Kidney glomerular epithelial cell (primary cell): ENCODE measurements at places on chromosomes 1 and 21.

DNA sequence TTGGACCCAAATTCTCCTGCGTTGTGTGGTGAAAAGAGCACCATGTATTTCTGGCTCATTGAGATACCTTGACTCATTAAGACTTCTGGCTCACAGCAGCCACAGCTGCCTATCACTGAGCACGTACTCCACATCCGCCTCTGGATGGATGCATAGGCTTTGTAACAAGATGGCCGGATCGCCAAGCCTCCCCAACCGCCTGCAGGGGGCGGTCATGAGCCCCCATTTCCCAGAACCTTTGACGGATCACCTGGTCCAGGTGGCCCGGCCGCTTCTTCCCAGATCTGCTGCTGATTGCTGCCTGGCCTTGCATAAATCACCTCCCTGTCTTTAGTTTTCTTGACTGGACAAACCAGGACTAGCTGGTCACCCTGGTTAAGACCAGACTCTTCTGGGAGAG, 156.5 kb upstream of the KLHDC7A start:
- DNase-seq, result no peak

DNA sequence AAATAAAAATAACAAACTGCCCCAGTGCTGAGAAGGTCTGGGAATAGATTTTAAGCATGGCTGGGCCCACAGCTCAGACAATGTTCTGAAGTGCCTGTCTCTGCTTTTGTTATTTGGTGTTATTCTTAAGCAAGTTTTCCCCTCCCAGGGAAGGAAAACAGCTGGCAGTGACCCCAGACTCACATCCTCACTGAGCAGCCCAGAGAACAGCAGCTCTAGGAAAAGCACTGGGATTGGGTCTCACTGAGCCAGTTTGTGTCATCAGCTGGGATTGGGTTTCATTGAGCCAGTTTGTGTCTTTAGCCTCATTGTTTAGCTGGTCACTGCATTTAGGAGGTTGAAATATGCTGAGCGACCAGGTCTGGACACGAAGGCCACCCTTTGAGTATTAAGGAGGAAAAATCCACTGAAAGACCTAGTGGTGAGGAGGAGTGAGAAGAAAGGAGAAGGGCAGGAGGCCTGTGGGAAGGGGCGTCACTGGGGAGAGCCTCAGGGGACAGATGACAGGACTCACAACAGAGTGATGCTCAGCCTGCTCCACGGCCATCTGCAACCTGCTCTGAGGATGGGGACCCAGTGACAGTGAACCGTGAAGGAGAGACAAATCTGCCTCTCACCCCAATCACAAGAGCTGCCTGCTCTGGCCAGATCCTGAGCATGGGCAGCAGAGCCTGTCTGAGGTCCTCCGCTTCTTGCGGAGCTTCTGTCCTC, 103.8 kb downstream of the TOMM20 start:
- no peak for DNase-seq

DNA sequence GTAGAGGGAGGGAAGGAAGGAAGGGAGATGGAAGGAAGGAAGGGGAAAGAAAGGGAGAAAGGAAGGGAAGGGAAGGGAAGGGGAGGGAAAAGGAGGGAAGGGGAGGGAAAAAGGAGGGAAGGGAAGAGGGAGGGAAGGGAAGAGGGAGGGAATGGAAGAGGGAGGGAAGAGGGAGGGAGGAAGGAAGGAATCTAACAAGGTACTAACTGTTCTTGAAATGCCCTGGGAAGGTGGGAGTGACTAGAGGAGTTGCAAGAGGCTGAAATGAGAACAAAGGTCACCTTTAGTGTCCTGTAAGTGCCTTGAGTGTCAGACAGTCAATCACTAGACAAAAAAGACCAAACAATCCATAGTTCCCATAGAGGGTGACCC, 2.3 kb upstream of the ATP2B4 start:
- DNase-seq, result no peak

GRCh38 chr1:184296466-184297243, 90.2 kb upstream of the C1orf21 start:
- DNase-seq, result no peak

- DNase-seq, result peak; percentile 88
Observed at GRCh38 chr1:84442256-84442655, 36.8 kb upstream of the RPF1 start.

GRCh38 chr1:156050376-156050775, 3.2 kb downstream of the UBQLN4 start:
- DNase-seq, result no peak

- DNase-seq, result no peak
Observed at GRCh38 chr1:219271818-219272535, 98.3 kb downstream of the LYPLAL1 start.

DNA sequence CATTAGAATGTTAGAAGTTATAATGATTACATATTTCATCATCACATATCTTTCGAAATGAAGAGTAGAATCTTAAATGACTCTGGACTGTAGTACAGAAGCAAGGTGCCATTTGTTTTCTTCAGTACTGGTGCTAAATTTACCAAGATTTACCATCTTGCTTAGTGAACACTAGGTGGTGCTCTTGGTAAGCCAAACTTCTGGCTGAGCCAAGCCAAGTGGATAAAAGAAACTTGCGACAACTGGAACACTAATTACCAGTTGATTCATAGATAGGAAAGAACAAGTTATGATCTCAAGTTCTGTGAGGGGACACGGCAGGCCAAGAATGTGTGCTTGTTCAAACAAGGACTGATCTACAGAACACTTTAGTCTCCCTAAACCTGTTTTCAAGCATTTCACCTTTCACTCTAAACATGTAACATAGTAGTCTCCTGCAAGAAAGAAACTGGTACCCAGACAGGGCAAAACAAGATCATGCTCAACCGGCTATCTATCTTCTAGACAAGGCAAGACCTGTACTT, 19.8 kb downstream of the SPRTN start:
- peak; percentile 78 for DNase-seq

DNA sequence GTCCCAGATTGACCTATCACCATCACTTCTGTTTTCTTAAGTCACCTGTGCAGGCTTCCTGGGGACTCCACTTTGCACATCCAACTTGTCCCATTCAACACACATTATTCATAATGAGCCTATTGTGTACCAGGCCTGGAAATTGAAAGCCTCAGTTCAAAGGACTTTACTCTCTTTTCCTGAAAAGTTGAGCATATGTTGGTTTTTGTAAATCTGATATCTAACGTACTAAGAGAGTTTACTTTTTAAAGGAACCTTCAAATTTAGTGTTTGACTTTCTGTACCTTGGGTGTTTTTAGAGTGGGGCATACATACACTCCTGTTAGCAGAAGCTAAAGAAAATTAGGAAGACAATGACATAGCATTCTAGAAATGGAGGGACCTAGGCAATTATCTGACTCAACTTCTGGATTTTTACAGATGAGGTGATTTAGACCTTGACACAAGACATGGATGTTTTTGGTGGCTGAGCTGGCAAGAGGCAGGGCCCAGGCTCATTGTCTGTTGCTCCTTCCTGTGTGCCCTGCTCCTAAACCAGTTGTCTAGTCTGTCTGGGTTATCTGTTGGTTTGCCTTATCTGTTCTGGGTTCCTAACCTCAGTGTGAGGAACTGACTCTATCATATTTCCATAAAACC, 336.5 kb downstream of the RPS6KC1 start:
- no peak for DNase-seq

- DNase-seq, result no peak
Observed at GRCh38 chr21:14844001-14844400, 220.8 kb downstream of the NRIP1 start.

DNA sequence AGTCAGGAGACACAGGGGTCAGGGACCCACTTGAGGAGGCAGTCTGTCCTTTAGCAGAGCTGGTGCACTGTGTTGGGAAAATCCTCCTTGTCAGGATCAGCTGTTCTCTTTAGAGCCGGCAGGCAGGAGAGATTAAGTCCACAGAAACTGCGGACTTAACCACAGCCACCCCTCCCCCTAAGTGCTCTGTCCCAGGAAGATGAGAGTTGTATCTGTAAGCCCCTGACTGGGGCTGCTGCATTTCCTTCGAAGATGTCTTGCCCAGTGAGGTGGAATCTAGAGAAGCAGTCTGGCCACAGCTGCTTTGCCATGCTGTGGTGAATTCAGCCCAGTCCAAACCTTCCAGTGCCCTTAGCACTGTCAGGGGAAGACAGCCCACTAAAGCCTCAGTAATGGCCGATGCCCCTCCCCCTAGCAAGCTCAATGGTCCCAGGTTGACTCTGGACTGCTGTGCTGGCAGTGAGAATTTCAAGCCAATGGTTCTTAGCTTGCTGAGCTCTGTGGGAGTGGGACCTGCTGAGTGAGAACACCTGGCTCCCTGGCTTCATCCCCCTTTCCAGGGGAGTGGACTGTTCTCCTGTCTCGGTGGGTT, 172.8 kb downstream of the ST6GALNAC3 start:
- DNase-seq, result no peak

- no peak for DNase-seq
Observed at GRCh38 chr1:232880354-232880753, 70.1 kb upstream of the NTPCR start.

- DNase-seq, result no peak
Observed at GRCh38 chr1:116508085-116508983, 62.5 kb downstream of the CD58 start.

DNA sequence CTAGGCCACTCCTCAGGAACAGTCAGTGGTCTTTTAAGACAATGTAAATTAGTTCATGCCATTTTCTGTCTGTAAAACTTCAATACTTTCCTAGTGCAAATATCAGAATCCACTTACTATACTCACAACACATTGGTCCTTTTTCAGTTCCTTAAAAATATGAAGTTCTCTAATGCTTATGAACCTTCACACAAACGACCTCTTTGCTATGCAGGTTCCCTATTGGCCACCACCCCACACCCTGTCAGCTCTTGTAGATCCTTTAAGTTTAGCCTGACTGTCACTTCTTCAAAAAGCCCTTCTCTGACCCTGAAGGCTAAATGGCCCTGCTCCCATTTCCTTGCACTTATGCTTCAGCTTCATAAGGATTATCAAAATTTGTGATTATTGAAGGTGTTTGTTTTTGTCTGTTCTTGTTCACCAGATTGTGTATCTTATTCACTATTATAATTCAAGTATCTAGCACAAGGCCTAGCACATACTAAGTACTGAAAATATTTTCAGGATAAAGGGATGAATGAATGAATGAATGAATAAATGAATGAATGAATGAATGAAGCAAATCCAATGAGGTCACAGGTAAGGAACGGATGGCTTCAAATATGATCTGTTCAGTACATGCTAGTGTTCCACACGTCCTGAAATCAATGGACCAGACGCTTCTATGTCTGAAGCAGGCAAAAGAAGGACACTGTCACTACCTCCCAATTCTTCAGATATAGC, 373.9 kb downstream of the VAV3 start:
- no peak for DNase-seq

DNA sequence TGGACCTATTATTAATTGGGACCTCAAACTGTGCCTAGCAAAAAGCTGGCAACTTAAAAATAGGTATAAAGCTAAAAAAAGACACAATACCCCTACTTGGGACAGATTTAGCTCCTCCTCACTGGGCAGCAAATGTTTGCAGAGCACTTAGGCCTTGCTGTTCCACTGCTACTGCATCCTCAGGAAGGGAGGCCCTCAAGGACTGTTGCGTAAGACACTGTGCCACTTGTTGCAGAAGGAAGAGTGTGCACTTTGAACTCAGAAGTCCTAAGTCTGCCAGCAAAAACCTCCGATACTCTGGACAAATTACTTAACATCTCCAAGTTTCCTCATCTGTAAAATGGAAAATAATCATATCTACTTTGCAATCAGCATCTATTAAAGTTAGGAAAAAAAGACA, 322.9 kb downstream of the BARHL2 start:
- DNase-seq, result no peak

GRCh38 chr1:150813028-150813707, 5.1 kb upstream of the CTSK start:
- peak; percentile 72 for DNase-seq

DNA sequence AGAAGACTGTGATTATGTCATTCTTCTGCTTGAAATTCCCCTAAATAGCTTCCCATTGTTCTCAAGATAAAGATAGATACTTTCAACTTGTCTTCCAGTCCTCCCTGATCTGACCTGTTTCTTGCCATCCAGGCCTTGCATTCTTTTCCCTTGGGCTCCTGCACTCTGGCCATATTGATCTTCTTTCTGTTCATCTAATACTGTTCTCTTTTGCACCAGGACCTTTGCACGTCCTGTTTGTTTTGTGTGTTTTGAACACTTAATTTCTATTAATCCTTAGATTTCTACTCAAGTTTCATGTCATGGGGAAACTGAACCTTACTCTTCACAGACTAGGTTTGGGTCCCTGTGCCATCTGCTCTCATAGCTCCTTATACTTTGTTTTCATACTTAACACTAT, 65.1 kb downstream of the MAGI3 start:
- DNase-seq, result no peak

- no peak for DNase-seq
Observed at GRCh38 chr1:60835649-60836048, 246.7 kb upstream of the NFIA start.

- DNase-seq, result no peak
Observed at GRCh38 chr1:3594706-3595377, 16.5 kb downstream of the MEGF6 start.

DNA sequence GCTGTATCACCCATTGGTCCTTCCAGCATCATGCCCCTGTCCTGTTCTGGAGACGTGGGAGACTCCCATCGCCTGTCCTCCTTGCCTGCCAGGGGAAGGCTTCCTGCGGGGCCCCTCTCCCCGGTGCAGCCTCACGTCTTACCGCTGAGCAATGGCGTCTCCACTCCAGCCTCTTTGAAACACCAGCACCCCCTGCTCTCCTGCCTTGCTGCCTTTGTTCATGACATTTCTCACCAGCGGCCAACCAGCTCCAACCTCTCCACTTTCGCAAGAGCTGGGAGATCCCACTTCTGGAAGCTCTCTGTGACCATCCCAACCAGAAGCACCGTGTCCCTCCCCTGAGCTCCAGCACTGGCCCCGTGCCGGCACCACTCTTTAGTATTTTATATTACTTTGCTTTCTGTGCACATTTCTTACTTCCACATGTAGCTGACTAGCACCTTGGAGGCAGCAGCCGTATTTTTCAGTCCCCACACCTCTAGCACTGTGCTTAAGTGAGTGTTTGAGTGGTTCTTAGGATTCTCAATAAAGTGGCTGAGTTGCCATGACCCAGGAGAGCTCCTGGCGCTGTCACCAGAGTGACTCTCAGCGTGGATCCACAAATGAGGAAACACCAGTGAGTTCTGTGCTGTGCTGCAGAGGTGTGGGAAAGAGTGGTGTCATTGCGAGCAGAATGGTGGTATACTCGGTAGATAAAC, 83.5 kb downstream of the ATP5PO start:
- DNase-seq, result no peak

- DNase-seq, result peak; percentile 60
Observed at GRCh38 chr1:180533266-180533987, 25.3 kb upstream of the OVAAL start.

DNA sequence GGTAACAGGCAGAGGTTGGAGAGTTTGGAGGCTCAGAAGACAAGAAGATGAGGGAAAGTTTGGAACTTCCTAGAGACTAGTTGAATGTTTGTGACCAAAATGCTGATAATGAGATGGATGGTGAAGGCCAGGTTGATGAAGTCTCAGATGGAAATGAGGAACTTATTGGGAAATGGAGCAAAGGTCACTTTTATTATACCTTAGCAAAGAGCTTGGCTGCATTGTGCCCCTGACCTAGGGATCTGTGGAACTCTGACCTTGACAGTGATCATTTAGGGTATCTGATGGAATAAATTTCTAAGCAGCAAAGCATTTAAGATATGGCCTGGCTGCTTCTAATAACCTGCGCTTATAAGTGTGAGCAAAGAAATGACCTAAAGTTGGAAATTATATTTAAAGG, 17.2 kb downstream of the FAM3B start:
- no peak for DNase-seq

- DNase-seq, result no peak
Observed at GRCh38 chr1:145695821-145696629, 11.1 kb downstream of the PDZK1 start.
